Activated T-helper 1 cell treated with anti-CD3 and anti-CD28 coated beads, Interleukin-2, amount 50 U/mL, for 16 hours (primary cell): ENCODE measurements at places on chromosomes 5 and 9.

DNA sequence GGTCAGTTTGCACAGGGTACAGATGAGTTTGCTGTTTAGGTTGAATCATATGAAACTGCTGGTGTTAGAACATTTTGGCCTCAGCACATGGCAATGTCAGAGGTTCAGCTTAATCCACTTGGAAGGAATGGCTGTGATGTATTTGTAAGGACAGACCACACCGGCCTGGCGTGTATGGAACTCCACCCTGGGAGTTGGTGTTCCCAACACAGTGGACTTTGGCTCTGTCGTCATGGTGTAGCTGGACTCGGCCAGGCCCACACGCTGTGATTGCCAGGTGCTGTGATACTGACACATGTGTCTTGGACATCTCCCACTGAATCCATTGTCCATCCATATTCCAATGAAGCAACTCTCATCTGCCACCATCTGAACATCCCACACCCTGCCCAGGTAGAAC, 90.3 kb downstream of the ZNF618 start:
- DNase-seq, result no peak

DNA sequence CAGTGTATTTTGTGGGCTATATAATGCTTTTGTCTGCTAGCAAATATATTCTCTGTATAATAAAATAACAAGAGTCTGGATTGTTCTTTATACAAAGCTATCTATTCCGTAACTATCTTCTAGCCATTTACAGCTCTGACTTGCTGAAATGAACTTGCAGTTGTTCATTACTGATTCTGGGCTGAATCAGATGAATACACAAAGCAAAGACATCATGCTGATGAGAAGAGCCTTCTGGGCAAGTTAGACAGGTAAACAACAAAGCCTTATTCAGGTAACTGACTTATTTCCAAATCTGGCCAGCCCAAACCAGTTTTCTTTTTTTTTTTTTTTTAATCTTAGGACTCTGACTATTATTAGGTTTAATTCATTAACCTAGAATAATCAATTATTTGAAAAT, 255.5 kb downstream of the KIAA0825 start:
- DNase-seq, result no peak

DNA sequence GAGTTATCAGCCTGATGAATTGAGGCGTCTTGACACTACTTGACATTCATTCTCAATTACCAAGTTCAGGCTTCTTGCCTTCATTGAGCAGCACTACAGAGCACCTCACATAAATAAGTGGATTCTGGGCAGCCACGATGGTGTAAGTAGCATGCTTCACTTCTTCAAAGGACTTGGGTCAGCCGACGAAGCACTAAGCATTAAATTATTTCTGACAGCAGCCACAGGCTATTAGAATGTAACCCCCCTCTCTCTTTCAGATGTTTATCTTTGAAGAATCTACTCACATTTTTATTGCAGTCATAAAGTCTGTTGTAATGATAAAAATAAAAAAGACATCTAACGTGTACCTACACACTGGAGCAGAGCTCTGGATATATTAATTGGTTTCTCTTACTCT, 45.9 kb upstream of the VPS13A start:
- DNase-seq, result no peak

GRCh38 chr9:4318326-4318725, 18.5 kb upstream of the GLIS3 start:
- no peak for DNase-seq
